ENCODE measurements at places on chromosomes 3 and 15. TPM values are rescaled to one million over a fixed set of nuclear protein-coding genes. Genes with fewer than 3 reads are reported as not detected.
A peak's percentile ranks its signal among the peaks of the same experiment; 100 is the strongest.

GRCh38 chr15:62828364-62828763 is 214.2 kb upstream of the TPM1 start:
- peaks cover 6% of the 10 kb centered on the region for H3K36me3 ChIP-seq
- no peak overlapping the region for H3K4me3 ChIP-seq
- DNase-seq, result peak; percentile 63
- H3K27me3 ChIP-seq, result no peaks in the 10 kb centered on the region

DNA sequence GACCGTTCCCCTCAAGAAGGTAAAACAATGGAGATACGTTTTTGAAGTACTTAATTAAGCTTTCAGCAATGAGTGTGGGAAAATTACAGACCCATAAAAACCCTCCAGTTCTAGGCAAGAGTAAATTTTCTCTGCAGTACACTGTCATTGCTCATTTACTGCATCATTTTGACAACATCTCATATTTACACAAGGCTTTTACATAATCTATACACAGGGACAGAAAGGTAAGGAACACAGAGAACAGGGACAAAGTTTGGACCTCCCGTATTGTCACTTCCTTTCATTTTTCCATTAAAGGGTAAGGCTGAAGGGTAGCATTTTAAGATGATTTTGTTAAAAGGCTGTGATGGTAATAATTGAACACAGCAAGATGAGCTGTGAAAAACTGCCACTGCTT is 7.4 kb upstream of the HGD start:
- no peaks in the 10 kb centered on the region for H3K27me3 ChIP-seq
- no peaks in the 10 kb centered on the region for H3K36me3 ChIP-seq
- H3K27ac ChIP-seq, result no peak overlapping the region
- DNase-seq, result no peak
- H3K4me3 ChIP-seq, result no peak overlapping the region

- H3K27me3 ChIP-seq, result no peaks in the 10 kb centered on the region
- peaks cover 7% of the 10 kb centered on the region for H3K4me1 ChIP-seq
- H3K4me3 ChIP-seq, result no peak overlapping the region
- no peak overlapping the region for H3K27ac ChIP-seq
- H3K36me3 ChIP-seq, result no peaks in the 10 kb centered on the region
- no peak for DNase-seq
Measured at GRCh38 chr15:80699981-80700380, 4.9 kb downstream of the ABHD17C start.

DNA sequence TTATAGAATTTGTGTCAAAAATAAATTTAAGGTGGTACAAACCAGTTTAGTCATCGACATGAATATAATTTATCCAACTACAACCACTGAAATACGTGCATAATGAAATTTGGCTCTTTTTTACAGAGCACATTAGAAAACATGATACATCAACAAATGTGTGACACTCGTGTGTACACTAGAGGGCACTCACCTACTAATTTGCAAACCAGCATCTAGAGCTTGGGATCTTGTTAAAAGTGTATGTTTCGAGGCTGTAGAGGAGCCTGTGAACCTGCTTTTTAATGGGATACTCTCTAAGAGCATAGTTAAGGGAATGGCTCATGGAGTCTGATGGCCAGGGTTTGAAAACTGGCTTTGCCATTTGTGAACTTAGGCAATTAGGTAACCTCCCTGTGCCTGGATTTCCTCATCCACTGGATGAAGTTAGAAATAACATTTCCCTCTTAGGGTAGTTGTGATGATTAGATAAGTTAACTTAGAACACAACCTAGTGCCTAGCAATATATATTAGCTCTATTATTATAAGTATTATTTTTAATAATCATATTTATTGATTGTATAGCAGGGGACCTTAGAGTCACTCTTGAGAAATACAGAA is 8.8 kb upstream of the CPOX start:
- H3K4me1 ChIP-seq, result no peaks in the 10 kb centered on the region
- no peaks in the 10 kb centered on the region for H3K36me3 ChIP-seq
- H3K27ac ChIP-seq, result no peak overlapping the region
- no peak overlapping the region for H3K4me3 ChIP-seq
- DNase-seq, result peak; percentile 83
- no peaks in the 10 kb centered on the region for H3K27me3 ChIP-seq

DNA sequence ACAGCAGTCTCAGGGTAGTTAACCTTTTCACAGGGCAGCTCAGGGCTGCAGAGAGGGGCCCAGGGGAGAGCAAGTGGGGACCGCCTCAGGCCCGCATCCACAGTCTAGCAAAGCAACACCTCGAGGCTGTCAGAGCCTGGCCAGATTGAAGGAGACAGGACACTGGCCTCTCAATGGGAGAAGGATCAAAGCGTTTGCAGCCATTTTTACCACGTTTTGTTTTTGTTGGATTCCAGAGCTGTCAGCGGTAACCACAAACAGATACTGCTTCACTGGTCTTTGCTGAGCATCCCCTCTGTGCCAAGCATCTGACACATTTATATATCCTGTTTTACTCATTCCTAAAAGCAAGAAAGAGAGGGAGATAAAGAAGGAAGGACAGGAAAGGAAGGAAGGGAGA is 153.8 kb downstream of the SHQ1 start:
- no peaks in the 10 kb centered on the region for H3K36me3 ChIP-seq
- H3K4me1 ChIP-seq, result no peaks in the 10 kb centered on the region
- DNase-seq, result no peak

DNA sequence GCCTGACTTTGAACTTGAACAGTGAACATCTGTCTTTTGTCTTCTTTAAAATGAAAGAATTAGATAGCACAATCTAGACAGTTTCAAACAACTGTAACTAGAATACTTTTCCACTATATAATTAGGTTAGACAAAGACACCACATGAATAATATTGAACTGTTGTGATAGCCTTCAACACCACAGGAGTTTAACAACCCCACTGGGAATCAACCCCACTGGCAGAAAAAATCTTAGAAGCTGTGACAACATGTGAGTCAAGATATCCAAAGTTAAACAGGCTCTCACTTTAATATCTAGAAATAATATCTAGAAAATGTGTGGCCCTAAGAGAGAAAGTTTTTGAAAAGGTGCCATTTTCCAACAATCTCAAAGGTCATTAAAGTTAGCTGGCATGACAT is 64.4 kb upstream of the PRICKLE2 start:
- no peak for DNase-seq
- no peaks in the 10 kb centered on the region for H3K27me3 ChIP-seq
- no peaks in the 10 kb centered on the region for H3K36me3 ChIP-seq
- H3K4me3 ChIP-seq, result no peak overlapping the region
- no peak overlapping the region for H3K27ac ChIP-seq
- no peaks in the 10 kb centered on the region for H3K4me1 ChIP-seq

GRCh38 chr3:25120665-25121064 is 307.4 kb upstream of the RARB start:
- no peak for DNase-seq
- H3K27me3 ChIP-seq, result no peaks in the 10 kb centered on the region
- H3K4me3 ChIP-seq, result no peak overlapping the region
- no peaks in the 10 kb centered on the region for H3K4me1 ChIP-seq
- no peaks in the 10 kb centered on the region for H3K36me3 ChIP-seq

DNA sequence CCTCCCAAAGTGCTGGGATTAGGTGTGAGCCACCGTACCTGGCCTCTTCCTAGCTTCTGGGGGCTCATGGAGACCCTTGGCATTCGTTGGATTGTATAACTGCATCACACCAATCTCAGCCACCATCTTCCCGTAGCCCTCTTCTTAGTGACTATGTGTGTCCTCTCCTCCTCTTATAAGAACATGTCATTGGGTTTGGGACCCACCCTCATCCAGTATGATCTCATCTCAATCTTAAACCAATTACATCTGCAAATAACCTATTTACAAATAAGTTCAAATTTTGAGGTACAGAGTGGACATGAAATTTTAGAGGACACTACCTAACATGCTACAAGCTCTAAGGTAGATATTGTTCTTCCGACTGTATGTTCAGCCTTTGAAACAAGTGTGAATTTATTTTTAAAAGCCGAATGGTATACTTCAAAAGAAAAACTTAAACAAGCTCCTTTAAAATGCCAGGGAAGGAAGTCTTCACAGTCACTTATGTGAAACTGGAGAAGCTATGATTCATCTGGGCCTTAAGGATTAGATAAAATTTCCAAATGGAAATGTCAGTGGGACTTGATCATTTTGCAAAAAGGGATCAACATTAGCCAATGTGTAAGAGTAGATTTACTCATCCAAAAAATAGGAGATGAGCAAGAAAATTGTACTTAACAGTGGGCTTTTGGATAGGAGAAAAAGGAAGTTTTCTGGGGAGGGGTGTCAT is 225.7 kb downstream of the MEX3B start:
- no peak for DNase-seq
- no peaks in the 10 kb centered on the region for H3K4me1 ChIP-seq
- no peak overlapping the region for H3K27ac ChIP-seq

DNA sequence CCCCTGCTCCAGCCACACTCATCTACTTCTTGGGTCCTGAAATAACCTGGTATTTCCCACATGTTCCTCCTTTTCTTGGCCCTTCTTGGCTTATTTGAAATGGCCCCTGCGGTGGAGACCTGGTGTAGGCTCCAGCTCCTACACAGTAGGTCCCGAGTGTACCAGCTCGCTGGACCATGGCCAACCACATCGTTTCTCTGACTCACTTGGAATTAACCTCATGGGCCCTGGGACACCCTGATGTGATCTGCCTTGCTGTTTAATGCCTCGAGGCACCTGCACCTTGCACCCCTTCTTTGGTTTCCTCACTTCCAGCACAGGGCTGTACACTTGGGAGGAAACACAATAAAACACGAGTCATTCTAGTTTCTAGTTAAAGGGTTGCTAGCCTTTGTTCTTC is 60.3 kb downstream of the FEM1B start:
- no peaks in the 10 kb centered on the region for H3K4me1 ChIP-seq
- no peaks in the 10 kb centered on the region for H3K27me3 ChIP-seq
- no peak for DNase-seq

GRCh38 chr3:136862617-136863322 is 762 bp downstream of the NCK1 start:
- DNase-seq, result peak; percentile 74
- H3K4me3 ChIP-seq, result peak overlapping the region; percentile 91
- H3K27ac ChIP-seq, result peak overlapping the region; percentile 98
- peaks cover 4% of the 10 kb centered on the region for H3K4me1 ChIP-seq

DNA sequence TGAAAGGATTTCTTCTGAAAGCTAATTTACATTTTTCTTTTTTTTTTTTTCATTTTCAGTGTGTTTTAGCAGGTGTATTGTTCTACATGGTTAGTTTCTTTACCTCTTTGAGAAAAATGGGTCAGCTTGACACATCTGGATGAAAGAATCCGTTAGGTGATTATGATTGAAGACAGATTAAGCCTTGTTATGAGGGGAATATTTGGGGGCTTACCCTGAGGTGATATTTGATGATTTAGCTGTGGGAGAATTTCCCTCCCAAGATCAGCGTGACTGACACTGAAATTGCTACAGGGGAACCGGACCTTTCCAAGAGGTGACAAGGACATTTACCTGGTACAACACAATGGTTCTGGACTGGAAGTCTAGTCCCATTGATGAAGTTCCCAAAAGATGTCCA is 147.5 kb downstream of the NFKBIZ start:
- H3K4me3 ChIP-seq, result no peak overlapping the region
- DNase-seq, result no peak
- no peak overlapping the region for H3K27ac ChIP-seq
- H3K4me1 ChIP-seq, result no peaks in the 10 kb centered on the region
- H3K27me3 ChIP-seq, result no peaks in the 10 kb centered on the region

Gene CGGBP1
- 29.2 TPM for polyA plus RNA-seq

Gene SCN5A
- polyA plus RNA-seq, result 0.06 TPM

Gene SELENOK
- polyA plus RNA-seq, result 106 TPM
